Hair follicular keratinocyte (primary cell): ENCODE measurements at places on chromosomes 5 and 9. TPM values are rescaled to one million over a fixed set of nuclear protein-coding genes. Genes with fewer than 3 reads are reported as not detected.

Gene RNF145
- total RNA-seq = 38.5 and 38.7 TPM in 2 replicates

Gene WWC1
- 18.3 and 21.5 TPM in 2 replicates for total RNA-seq

Gene KIAA1191
- total RNA-seq = 85.7 and 87.5 TPM in 2 replicates

Gene CHD1
- 16.9 and 22.9 TPM in 2 replicates for total RNA-seq

Gene ANKRD20A1
- not detected in 2 replicates for total RNA-seq

Gene WNT8A
- total RNA-seq = not detected in 2 replicates

Gene ARRDC3
- 14.2 and 36.2 TPM in 2 replicates for total RNA-seq

Gene KCNMB1
- total RNA-seq = not detected in 2 replicates

Gene PCYOX1L
- total RNA-seq = 10.1 and 12.4 TPM in 2 replicates

Gene ARHGEF37
- total RNA-seq = 3.3 and 4.7 TPM in 2 replicates

Gene ARL15
- total RNA-seq = 8.5 and 10.6 TPM in 2 replicates

Gene CDH9
- not detected in 2 replicates for total RNA-seq

Gene C9orf43
- total RNA-seq = 0.08 and 0.87 TPM in 2 replicates

Gene MSANTD3
- total RNA-seq = 56.3 and 79.6 TPM in 2 replicates

Gene SPATA6L
- 0.15 and 1.6 TPM in 2 replicates for total RNA-seq

Gene SLC6A7
- total RNA-seq = not detected in 2 replicates

Gene TBC1D9B
- total RNA-seq = 56.4 and 59.3 TPM in 2 replicates

Gene SEMA4D
- total RNA-seq = 0.16 and 1.6 TPM in 2 replicates

Gene SGCD
- total RNA-seq = not detected in 2 replicates

Gene FAXDC2
- total RNA-seq = 0.84 and 3.7 TPM in 2 replicates

Gene DNAJB5
- total RNA-seq = 28.9 and 29.7 TPM in 2 replicates

Gene MCC
- 30.6 and 45.2 TPM in 2 replicates for total RNA-seq

Gene LIX1
- total RNA-seq = under 0.01 TPM in 1 of 2 replicates, not detected in the other

Gene ERBIN
- 24.2 and 33.3 TPM in 2 replicates for total RNA-seq

Gene ACOT12
- not detected in 2 replicates for total RNA-seq

Gene UAP1L1
- total RNA-seq = 1.2 and 3.8 TPM in 2 replicates

Gene ADGRD2
- total RNA-seq = 0.11 TPM in 1 of 2 replicates, not detected in the other

Gene NR2F1
- not detected in 2 replicates for total RNA-seq

Gene P4HA2
- total RNA-seq = 70.4 and 112 TPM in 2 replicates

Gene POLR1E
- total RNA-seq = 33.3 and 39.1 TPM in 2 replicates

Gene C9orf72
- total RNA-seq = 5.5 and 9.8 TPM in 2 replicates
